ENCODE measurements at places on chromosomes 3 and 15.

- no peak for DNase-seq
Measured at GRCh38 chr3:29759411-29760225, 478.7 kb downstream of the RBMS3 start.

DNA sequence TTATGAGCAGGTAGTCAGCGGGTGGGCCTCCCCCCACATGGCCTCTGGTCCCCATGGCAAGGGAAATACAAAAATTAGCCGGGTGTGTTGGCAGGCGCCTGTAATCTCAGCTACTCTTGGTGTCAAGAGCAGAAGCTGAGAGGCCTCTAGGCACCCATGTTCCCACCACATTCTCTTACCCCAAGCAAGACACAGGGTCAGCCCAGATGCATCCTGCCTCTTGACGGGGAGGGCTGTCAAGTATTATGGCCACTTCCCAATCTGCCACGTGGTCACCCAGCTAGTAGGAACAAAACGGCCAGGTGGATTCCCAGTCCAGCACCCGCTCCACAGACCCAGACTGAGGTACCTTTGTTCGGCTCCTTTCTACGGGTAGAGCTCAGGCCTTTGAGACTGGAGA is 16.2 kb upstream of the SLC6A6 start:
- no peak for DNase-seq

GRCh38 chr3:138398791-138399575 is 35.4 kb upstream of the ESYT3 start:
- DNase-seq, result no peak

GRCh38 chr3:158058495-158059130 is 47.6 kb downstream of the SHOX2 start:
- no peak for DNase-seq

GRCh38 chr3:120276767-120277166 is 8.3 kb downstream of the GPR156 start:
- no peak for DNase-seq

DNA sequence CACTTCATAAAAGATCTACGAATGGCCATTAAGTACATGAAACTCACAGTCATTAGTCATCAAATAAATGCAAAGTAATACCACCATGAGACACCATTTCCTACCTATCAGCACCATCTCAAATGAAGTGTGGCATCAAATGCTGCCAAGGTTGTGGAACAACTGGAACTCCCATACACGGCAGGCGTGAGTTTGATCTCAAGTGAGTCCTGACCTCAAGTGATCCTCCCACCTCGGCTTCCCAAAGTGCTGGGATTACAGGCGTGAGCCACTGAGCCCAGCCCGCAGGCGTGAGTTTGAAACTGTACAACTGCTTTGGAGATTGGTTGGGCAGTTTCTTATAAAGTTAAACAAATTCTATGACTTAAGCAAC is 28.8 kb upstream of the HDAC11 start:
- DNase-seq, result peak; percentile 48

DNA sequence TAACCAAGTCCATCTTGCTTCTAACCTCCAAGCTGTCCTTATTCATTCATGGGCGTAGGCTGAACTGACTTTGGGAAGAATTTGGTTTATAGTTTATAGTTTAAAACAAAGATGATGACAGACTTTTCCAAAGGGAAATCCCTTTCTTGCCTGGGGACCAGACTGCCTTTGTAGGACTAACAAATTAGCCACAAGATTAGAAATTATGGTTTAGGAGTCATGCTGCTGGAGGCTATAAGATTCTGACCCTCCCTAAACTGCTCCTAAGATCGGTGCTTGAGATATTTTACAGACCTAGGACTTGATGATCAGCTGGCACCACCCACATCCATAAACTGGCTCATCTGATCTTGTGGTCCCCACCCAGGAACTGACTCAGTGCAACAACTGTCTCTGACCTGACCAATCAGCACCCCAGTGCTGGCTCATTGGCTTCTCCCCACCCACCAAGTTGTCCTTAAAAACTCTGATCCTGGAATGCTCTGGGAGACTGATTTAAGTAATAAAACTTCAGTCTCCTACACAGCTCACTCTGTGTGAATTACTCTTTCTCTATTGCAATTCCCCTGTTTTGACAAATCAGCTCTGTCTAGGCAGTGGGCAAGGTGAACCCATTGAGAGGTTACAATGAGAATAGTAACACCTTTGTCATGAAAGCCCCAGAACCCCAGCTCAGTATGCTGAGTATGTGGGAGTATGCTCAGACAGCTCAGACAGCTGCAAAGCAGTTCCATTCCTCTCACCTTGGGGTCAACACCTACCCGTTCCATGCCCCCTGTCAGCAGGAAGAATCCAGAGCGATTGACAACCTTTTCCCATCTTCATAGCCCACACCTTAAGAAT is 51.6 kb upstream of the C15orf39 start:
- DNase-seq, result no peak

GRCh38 chr3:62260655-62261054 is 112.7 kb downstream of the FEZF2 start:
- no peak for DNase-seq

GRCh38 chr3:190706582-190706981 is 155.9 kb downstream of the GMNC start:
- no peak for DNase-seq

GRCh38 chr3:134857776-134858362 is 62.8 kb downstream of the EPHB1 start:
- no peak for DNase-seq

- no peak for DNase-seq
Measured at GRCh38 chr15:74053517-74053916, 28.8 kb downstream of the GOLGA6A start.

DNA sequence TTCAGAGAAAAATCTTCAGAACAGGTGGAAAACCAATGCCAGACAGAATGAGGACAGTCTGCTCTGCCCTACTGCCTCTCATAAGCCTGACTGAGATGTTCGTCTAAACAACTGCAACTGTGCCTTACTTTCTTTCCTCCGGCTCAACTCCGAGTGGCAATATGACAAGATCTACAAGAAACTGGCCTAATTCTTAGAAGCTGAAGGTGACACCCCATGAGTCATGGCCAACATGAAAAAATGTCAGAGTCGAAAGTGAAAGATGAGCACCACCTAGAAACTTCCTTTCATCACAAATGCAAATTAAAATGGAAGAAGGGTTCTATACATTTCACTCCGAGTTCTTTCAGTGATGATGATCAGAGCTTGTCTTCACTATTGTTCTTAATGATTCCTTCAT is 12.9 kb downstream of the PCYT1A start:
- peak; percentile 56 for DNase-seq

- DNase-seq, result peak; percentile 82
Measured at GRCh38 chr3:4834403-4834866, 144.8 kb upstream of the BHLHE40 start.

DNA sequence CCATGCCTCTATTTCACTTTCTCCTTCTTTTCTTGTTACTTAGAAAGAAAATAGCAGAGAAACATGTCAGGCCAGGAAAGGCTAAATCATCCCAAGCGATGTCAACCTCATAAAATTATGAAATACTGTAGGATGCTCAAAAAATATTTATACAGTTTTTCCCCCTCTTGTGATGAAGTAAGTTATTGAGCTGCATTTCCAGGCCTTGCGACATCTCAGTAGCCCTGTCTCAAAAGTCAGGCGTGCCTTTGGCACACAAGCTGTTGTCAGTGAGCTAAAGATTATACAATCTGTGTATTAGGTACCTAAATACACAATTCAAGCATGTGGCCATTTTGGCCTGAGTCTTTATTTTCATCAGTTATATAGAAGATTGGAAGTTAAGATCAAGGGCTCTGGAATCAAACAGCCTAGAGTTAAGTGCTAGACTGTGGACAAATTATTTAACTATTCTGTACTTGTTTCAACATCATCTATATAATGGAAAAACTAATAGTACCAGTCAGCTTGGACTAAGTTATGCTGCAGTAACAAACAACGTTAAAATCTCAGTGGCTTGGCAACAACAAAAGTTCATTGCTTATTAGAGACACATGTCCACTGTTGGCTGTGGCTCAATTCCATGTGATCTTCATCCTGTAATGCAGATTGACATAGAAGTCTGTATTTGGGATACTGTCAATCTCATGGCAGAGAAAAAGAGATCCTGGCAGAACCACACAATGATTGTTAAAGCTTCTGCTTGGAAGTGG is 406.4 kb upstream of the PROK2 start:
- DNase-seq, result no peak

DNA sequence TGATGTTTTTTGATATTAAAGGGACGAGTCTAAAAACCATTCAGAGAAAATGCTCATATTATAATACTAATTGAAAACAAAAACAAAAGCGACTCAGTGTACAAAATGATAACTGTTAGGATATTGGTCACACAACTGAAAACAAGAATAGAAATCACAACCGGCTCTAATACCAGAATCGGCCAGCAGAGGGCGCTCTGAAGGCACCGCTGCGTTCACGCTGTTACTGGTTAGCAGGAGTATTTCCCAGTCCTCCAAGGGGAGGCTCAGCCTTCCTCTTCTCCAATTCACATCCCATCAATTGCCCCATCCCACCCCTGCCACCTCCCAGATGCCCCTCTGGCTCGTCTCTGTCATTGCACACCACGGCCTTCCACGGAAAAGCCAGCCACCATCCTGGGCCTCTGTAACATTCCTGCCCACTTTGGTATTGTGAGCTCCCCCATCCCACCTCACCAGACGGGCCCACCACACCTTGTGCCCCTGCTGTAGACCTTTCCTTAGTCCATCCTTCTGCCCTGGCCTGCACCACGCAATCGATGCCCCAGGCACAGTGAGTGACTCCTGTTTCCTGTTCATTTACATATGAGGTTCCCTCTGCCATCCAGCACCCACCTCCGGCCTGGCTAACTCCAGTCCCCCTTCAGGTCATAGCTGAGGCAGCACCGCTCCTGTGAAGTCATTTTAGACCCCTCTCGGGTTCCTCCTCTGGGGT is 8.5 kb downstream of the FAM107A start:
- peak; percentile 58 for DNase-seq

DNA sequence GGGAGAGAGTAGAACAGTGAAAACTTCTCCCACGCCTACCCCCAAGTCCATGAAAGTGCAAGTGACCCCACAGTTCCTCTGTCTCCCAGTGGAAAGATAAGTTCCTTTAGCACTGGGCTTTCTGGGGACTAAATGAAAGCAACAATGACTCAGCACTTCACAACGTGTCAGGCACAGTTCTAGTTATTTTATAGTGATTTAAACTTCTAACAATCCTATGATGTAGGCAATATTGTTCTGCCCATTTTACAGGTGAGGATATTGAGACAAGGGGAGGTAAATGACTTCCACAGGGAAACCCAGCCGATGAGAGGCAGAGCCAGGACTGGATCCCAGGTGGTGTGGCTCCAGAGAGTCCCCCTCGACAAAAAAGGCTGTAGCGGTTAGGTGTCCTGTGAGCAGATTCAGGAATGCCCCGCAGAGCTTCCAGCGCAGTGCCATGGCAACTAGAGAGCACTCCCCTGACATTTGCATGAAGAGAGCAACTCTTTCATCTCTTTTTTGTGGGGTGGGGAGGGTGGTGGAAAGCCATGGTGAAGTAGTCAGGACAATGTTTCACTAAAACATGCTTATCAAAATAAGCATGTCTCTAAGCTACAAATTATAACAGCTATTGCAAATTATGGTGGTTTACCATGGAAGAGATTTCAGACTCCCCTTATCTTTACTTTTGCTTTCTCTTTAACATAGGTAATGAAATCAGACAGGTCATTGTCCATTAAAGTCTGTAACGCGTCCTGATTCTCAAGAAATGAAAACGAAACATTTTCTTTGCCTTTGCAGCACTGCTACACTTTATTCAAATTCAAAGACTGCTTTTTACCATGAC is 62.1 kb downstream of the NR2F2 start:
- DNase-seq, result no peak

DNA sequence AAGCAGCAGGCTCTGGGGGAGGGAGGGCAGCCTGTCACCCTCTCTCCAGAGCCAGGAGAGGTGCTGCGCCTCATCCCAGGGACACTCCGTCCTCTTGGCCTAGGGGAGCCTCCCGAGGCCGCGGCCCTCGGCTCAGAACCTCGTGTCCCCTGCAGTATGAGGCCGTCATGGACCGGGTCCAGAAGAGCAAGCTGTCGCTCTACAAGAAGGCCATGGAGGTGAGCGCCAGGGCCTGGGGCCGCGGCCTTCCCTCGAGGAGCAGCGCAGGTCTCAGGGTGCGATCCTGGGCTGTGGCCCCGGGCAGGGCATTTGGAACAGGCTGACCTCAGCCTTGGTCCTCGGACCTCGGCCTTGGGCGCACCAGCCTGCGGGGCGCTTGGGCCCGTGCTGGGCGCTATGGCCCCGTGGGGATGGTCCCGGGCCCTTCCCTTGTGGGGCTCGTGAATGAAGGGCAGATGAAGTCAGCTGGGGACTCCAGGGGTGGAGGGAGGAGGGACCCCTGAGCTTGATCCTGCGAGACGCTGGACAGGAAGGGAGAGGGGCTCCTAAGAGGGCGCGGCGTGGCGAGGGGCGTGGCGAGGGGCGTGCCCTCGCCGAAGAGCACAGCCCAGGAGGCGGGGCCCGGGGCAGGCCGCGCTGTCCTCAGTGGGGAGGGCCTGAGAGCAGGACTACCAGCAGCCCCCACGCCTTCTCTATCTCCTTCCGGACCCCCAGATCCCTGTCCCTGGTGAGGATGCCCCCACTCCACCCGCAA is 32.9 kb downstream of the PSTPIP1 start:
- DNase-seq, result no peak

- DNase-seq, result peak; percentile 80
Measured at GRCh38 chr3:52231502-52232278, 6.2 kb upstream of the TLR9 start.

DNA sequence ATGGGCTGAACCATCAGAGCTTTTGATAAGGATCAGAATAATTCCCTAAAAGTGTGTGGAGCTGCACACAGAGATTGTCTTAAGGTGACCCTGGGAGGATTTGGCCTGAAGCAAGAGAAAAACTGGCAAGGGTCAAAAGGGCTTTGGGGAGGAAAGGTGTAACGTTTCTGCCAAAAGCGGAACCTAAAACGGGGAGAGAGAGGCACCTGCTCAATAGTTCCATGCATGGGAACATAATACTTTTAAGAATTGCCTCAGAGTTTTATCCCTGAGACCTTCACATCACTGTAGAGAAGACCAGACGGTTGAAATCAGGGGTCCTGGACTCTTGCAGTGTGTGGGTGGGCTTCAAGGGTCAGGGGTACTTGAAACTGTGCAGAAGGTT is 5.9 kb downstream of the ZNF710 start:
- DNase-seq, result no peak

DNA sequence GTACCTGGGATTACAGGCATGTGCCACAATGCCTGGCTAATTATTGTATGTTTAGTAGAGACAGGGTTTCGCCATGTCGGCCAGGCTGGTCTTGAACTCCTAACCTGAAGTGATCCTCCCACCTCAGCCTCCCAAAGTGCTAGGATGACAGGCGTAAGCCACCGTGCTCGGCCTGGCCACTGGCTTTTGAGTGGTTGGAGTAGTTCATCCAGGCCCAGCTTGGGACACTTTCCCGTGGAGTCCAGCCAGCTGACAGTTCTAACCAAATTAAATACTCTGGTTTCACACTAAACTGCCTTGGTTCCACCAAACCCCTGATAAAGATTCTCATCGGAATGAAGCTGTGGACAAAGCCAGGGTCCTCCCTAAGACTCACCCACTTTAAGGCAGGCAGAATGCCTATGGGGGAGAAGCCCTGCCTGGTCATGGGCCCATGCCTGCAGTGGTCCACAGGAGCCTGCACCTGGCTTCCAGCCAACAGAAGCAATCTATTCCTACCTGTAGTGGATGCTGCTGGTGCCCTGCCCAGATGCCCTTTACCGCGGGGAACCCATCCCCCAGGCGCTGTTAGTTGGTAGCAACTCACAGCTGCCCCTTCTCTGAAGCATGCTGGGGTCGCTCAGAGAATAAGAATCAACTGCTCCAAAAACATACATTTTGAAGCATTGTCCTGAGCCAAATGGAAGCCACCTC is 5.2 kb upstream of the SLC28A1 start:
- no peak for DNase-seq
